ENCODE measurements at places on chromosomes 5 and 9. TPM values are rescaled to one million over a fixed set of nuclear protein-coding genes. Genes with fewer than 3 reads are reported as not detected.

MYORG gene
- 19.7 TPM for polyA plus RNA-seq

DNA sequence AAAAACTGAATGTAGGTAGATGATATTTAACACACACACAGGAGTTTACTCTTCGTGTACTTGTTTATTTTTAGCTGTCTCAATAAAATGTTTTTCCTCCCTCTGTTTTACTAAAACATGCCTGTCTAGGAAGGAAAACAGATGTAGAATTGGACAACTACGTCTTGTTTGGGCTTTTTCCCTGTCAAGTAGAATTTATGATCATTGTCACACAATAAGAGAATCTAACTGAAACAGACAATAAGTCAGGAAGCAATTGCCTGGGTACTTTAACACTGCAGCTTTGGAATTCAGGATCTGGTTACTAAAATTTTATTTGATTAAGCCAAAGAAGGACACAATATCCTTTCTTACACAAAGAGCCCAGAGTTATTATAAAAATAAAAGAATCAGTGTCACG lies 164.2 kb downstream of the ZDHHC21 start:
- no peak for DNase-seq

DNA sequence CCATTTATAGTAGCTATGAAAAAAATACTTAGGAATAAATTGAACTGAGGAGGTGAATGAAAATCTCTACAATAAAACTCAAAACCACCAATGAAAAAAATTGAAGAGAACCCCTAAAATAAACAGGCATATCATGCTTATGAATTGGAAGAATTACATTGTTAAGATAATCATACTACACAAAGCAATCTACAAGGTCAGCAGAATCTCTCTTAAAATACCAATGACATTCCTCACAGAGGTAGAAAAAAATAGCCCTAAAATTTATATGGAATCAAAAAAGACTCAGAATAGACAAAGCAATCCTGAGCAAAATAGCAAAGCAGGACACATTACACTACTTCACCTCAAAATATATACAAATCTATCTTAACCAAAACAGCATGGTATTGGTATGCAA lies 23.2 kb downstream of the PRDM9 start:
- no peak for DNase-seq

DNA sequence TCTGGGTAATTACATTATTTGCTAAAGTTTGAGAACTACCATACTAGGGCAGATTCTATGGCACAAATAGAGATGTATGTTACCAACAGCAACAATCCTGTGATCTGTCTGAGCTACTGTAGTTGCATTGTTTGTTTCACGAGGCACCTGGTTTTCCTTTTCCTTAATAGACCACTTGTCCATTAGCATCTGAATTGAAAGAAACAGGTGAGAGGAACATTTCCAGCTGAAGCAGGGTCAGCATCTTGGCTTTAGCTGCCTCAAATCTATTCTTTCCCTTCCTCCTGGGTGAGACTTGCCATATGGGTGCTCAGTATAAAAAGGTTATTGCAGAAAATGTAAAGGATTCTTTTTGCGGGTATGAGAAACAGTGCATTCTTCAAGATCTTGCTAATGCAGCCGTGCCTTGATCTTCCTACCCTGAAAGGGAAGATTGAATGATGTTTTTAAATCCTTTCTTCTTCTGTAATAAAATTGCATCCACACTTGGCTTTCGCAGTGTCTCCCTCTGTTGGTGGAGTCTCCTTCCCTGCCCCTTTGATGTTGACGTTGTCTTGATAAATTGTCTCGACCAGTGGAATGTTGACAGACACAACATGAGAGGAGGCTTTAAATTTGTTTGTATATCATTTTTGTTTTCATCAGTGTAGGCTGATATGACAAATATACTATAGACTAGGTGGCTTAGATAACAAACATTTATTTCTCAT lies 118.0 kb upstream of the BRINP1 start:
- DNase-seq = no peak

DNA sequence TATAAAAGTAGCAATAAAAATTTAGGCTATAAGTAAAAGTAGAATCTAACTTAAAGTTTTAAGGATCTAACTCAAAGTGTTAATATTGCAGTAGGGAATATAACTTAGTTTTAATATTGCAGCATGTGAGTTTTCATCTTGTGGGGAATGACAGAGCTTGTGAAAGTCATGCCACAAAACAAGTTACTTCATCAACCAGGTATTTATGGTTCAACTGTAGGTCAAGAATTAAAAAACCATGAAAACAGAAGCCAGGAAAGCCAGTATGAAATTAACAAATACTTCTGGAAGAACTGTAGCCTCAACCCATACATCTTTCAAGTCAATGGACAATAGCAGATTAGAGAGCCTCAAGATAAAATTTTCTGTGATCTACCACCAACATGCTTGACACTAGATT lies 19.0 kb downstream of the HMGCS1 start:
- no peak for DNase-seq

DNA sequence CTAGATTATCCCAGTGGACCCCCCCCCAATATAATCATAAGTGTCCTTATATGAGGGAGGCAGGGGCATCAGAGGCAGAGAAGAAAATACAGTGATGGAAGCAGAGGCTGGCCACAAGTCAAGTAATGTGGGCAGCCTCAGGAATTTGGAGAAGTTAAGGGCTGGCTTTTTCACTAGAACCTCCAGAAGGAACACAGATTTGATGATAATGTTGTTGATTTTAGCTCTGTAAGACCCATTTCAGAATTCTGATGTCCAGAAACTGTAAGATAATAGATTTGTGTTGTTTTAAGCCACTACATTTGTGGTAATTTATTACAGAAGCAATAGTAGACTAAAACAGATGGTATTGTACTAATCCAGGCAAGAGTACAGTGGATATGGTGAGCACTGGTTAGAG lies 36.3 kb upstream of the LRRTM2 start:
- no peak for DNase-seq

FXN gene
- 12.9 TPM for polyA plus RNA-seq

- DNase-seq = no peak
These were observed 160.7 kb downstream of the GLIS3 start for GRCh38 chr9:4139196-4139595.

DNA sequence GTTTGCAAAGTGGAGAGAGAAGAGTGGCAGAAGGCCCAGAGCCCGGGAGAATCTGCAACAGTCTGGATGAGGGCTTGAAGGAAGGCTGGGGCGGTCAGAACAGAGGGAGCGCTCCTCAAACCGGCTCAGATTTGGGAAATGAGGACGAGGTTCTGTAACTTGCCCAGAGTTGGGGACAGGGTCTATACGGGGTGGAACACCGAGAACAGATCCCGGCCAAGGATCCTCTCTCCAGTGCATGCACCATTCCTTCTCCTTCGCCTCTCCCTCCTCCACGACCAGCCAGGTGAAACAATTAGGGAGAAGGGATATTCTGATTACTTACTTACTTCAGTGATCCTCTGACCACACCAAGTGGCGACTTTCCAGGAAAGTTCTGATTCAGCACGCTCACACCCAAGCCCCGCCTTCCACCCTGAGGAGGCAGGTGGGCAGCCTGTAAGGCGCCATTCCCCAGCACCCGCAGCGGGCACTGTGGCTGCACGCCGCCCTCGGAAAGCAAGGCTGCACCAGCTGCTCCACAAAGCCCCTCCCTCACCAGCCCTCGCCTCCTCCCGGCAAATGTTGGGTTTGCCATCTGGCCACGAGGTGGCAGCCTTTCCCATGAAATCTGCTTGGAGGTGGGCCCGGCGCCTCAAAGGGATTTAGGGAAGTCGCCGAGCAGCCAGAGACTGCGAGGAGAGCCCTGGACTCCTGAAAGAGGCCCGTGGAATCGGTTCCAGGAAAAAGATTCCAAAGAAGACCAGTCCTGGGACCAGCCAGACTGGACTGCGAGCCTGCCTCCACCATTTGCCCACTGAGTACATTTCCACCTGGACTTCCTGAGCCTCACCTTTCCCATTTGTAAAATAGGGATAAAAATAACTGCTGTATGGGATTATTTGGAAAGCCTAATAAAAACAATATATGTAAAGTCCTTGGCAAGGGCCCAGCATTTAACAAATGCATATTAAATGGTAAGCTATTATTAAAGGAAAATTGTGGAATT lies 22.2 kb upstream of the WWC1 start:
- DNase-seq = peak; percentile 87

GRCh38 chr5:22754155-22754554 lies 99.0 kb downstream of the CDH12 start:
- no peak for DNase-seq

DNA sequence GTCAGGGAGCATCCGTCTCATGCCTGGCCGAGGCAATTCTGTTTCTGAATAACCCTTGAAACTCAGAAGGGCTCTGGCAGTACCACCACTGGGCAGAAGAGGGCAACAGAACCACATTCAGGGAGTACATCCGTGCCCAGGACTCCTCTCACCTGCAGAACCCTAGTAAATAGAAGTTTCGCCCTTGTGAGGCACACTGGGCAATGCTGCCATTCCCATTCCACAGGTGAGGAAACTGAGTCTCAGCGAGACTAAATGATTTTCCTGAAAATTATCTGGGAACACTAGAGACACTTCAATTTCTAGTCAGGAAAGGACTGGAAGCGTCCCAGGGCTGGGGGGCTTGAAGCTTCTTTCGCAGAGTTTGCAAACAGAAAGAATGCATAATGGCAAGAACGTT lies 74.7 kb downstream of the FGF1 start:
- DNase-seq = peak; percentile 63

MED10 gene
- 36.5 TPM for polyA plus RNA-seq

- DNase-seq = peak; percentile 34
These were observed 20.3 kb downstream of the AK8 start for GRCh38 chr9:132857616-132858342.

DNA sequence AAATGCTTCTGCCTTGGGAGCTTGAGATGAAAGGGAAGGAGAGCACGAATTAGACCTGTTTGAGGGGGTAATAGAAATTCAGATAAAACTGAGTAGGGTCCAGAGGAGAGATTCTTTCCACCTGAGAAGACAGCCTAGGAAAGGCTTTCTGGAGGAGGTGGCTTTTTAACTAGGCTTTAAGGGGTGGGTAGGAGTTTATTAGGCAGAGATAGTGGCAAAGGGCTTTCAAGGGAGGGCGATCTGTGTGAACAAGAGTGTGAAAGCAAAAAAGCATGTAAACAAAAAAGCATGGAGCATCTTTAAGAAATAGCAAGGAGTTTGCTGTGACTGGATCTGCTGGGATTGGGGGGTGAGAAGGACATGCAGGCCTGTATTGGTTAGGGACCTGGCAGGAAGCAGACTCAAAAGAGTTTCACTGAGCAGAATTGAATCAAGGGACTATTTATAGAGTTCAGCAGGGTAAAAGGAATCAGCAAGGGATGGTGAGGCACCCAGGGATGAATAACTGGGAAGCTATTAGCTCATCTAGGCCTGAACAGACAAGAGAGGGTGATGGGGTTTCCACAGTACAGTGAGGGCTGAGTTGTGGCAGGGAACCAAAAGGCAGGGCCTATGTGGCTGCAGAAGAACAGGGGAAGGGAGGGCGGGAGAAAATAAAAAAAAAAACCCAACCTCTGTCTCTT lies 18.8 kb downstream of the SLC1A1 start:
- no peak for DNase-seq

GRCh38 chr5:141369994-141370848 lies at the start of gene PCDHGB3:
Gene PCDHGB3 (plus strand): TSS chr5:141370242. CDS start chr5:141370395, 153 bp downstream.
- DNase-seq = no peak
